ENCODE measurements at places on chromosomes 5 and 9.

GRCh38 chr9:130453487-130453886, 8.7 kb downstream of the ASS1 start:
- no peak for DNase-seq

GRCh38 chr9:86859056-86859455, 88.2 kb downstream of the GAS1 start:
- DNase-seq: no peak

DNA sequence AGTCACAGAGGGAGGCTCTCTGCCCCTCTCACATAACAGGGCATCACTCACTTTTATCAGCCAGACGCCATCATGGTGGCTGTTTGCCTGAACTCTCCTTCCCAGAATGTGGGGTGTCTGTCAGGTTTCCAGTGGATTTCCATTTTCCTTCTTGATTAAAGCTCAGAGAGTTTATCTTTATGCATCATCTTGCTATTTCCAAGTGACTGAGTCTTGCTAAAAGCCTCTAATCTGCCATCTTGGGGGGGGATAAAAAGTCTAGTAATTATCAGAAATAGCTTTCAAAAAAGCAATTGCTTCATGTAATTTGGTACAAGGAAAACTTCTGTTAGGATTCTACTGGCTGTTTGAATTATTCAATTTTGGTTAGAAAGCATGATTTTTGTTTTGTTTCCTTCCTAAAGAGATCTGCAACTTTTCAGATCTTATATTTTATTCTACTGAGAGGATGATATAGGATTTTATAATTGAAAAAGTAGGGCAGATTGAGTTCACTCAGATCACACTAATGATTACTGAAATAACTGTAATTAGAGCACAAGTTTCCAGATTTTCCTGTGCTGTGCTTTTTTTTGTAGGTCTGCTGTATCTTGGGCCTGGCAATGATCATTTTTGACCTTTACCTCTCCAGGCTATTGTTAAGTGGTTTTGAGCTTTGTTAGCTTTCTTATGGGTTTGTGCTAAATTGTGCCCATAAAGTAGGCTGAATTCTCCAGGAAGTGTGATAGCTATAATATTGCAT, 661.5 kb downstream of the TLE4 start:
- DNase-seq: no peak

DNA sequence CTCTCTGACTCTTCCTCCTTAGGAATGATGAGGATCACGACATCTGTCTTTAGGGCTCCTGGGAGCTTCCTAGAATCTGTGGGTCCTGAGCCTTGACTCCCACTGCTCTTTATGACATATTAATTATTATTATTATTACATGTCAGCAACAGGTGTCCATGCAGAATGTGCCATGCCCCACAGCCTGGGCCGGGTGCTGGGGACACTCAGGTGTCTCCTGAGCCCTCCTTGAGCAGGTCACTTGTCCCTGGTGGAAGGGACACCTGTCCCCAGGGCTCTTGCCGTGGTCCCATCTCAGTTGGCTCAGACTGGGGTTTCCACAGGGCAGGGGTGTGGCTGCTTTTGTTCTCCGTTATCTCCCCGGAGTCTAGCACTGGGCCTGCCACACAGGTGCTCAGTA, 34.2 kb downstream of the PTGES start:
- no peak for DNase-seq

- no peak for DNase-seq
Observed at GRCh38 chr5:55440188-55440646, 94.5 kb downstream of the PLPP1 start.

DNA sequence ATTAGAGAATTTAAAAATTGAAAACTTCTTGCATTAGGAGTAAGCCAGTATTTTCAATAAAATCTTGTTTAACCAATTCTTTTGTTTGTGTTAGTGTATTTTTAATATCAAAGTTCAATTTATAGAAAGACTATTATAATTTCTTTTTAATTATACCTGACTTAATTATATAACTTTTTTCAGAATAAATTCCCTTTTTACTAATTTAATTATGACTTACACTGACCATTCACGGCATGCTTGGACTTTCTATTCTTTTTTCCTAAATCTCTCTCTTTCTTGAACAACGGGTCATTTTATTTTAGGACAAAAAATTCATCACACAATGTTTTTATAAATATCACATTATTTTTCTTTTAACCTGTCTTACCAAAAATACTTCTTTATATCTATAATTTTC, 555.3 kb upstream of the PTGER4 start:
- DNase-seq: no peak

GRCh38 chr5:115372146-115372545, 75.7 kb upstream of the CCDC112 start:
- DNase-seq: no peak

DNA sequence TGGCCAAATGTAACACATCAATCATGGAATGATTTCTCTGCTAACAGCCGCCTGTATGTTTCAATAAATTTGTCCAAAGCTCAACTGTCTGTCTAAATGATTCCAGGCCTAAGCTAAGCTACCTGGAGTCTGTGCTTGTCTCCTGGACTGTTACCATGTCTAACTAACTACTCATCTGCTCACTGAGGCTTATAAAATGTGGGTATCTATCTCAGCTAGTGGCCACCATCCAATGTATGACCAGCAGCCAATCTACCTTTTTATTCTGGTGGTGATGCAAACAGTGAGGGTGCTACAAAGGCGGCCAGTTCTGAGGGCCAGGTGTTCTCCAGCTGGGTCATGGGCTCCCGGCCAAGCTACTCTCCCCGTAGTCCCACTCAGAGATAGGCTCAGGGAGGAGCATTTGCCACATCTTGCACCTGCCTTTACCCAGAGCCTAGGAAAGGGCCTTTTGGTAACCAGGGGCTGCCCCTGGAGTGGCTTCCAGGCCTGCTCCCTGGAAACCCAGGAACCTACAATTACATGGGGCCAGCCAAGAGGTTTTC, 59.1 kb downstream of the PFDN1 start:
- no peak for DNase-seq

- no peak for DNase-seq
Observed at GRCh38 chr5:372556-372995, 51.1 kb downstream of the AHRR start.

DNA sequence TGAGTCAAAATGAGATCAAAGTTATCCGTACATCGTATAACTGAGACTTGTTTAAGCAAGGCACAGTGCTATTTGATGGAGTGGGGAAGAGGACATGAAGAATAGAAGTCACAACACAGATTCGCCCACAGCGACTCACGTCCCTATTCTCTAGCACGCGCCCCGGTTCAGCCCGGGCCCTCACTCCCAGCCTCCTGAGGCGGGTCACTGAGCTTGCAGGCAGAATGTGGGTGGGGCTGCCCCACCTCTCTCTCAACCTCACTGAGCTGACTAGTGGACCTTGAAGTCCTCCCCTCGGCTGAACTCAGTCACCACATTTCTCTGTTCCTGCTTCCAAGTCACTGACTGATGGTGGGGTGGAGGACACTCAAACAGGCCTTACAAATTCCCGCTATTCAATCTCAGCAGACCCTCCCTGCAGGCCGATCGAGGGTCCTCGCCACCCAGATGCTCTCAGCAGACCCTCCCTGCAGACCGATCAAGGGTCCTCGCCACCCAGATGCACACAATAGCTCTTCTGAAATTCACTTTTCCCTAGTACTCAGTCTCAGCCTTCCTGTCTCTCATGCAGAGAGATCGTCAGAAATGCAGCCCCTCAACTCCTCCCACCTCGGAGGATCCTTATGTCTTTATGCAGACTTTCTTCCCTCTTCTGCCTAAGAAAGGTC, 12.9 kb downstream of the GLDC start:
- no peak for DNase-seq

DNA sequence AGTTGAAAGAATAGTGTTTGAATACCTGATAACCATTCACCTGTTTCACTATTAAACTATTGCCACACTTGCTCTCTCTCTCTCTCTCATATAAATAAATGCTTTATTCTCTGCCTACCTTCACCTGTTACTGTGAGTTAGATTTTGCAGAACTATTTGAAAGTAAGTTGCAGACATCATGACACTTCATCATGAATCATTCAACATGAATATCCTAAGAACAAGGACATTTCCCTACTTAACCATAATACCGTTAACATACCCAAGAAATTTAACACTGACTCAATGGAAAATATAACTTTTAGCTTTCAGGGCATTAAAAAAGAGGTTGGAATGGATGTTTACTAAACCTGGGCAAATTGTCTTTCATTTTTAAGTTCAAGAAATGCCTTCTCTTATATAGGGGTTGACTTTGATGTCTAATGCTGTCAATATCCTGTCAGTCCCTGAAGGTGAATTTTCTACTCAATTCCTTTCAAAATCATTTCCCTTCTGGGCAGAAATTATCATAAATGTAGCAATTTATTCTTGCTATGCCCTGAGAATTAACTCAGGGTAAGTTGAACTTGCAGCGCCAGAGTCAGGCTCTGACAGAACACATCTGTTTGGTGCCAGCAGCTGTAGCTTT, 582.6 kb upstream of the TLE4 start:
- DNase-seq: no peak

DNA sequence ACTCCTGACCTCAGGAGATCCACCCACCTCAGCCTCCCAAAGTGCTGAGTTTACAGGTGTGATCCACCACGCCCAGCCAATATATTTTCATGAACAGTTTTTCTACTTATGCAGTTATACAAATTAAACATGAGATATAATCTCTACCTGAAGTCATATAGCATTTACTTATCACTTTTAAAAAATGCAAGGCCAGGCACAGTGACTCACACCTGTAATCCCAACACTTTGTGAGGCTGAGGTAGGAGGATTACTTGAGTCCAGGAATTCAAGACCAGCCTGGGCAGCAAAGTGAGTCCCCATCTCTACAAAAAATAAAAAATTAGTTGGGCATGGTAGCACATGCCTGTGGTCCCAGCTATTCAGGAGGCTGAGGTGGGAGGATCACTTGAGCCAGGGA, 164.7 kb upstream of the LHFPL2 start:
- DNase-seq: no peak

GRCh38 chr5:124274949-124275348, 471.5 kb downstream of the ZNF608 start:
- DNase-seq: no peak

- DNase-seq: no peak
Observed at GRCh38 chr9:127967151-127967809, 13.5 kb downstream of the EEIG1 start.

GRCh38 chr5:118834710-118835109, 153.6 kb downstream of the DTWD2 start:
- no peak for DNase-seq

DNA sequence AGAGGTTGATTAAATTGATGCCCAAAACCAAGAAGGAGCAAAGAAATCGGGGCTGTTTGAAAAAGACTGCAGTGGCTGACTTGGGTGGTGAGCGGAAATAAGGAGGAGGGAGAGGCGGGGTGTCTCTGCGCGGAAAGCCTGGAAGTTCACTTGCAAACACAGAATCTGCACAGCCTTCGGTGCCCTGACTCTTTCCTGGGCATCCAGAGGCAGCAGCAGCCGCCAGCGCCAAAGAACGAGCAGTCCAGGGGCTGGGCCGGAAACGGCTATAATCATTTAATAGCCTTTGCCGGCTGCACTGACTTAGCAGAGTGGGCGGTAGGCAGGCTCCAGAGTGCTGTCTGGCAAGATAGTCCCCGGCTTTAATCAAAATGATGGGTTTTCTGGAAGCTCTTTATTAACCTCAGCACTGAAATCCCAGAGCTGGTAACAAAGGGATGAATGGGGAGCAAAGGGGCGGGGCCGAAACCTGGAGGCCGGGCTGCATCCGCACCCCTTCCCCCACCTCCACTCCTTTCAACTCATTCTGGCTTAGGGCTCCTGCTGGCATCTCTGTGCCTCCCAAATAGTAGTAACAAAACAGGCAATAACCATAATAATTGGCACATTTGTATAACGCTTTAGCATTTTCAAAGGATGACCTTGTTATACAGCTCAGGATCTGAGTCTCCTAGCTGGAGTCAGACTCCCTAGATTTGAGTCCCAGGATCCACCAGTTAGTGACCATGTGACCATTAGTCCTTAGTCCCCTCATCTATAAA, 35.7 kb downstream of the PCDHAC2 start:
- no peak for DNase-seq

DNA sequence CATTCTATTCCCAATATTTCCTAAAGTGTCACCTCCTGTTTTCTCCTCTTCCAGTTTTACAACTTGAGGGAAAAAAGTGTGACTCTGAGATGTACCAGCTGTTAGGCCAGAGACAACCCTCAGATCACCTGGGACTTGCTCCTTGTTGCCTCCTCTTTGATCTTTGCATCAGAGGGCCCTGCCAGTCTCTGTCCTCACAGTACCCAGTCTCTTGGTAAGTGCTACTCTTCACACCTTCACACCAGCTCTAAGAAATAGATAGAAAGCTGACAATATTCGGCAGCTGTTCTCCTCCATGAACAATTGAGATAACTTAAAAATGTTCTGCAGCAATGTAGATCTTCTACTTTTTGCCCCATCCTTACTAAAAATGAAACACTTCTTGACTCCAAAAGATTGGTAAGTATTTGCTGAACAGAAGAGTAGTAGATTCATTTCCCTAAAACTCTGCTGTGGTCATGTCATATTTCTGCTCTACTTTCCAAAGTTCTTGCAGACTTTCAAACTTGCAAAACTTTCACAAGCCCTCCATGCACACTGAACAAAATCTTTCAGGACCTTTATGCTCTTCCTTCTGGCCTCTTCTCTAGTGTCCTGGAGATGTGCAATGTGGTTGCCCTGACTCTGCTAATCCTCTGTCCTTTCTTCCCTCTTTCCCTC, 188.6 kb downstream of the SNX18 start:
- no peak for DNase-seq

GRCh38 chr9:2872931-2873323, 29.0 kb upstream of the PUM3 start:
- no peak for DNase-seq

DNA sequence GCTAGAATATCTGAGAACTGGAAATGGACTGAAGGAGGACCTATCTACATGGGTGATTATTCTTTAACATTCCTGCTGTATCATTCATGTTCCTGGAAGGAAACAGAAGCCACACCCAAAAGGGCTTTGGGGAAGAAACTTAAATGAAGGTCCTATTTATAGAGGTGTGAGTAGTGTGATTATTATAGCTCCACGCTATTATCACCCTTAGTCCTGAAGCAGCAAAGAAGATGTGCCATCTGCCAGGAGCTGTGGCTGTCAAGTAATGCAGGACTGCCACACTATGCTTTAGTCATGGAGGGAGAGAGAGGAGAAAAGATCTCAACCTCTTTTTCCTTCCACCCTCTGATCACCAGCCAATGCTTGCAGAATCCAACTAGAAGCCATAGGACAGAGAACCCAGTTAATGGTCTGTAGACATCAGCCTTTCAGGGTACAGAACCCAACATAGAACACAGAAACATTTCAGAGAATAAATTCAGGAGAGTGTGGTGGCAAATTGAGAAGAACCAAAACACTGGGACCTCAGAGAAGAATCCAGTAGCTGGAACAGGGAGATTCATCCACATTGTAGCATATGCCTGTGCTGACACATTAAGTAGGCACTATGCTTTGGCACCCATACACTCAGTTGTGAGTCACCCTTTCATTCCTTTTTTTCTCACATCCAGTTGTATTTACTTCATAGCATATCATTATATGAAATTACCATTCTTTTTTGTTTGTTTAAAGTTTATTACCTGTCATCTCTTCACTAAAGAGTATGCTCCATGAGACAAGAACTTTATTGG, 21.0 kb upstream of the RNF180 start:
- no peak for DNase-seq
